Activated naive CD8-positive, alpha-beta T cell treated with anti-CD3 and anti-CD28 coated beads, Interleukin-2, amount 50 U/mL, for 24 hours (primary cell): ENCODE measurements at places on chromosomes 3 and 15.

DNA sequence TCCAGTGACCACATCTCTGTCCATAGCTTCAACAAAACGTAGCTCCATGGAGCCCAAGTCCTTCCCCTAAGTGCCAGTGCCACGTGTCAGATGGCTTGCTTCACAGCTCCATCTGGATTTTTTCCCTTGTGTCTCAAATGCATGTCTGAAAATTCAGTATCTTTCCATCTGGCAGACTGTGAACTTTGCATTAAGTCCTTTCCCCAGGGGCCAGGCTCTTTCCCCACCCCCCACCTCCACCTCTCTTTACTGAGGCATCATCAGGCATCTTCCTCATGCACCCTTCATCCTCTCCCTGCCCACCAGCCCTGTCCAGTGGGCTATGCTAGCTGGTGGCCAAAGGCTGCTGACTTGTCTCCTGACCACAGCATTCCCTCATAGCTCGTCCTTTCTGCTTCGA lies 53.7 kb downstream of the PDIA5 start:
- no peak for DNase-seq

DNA sequence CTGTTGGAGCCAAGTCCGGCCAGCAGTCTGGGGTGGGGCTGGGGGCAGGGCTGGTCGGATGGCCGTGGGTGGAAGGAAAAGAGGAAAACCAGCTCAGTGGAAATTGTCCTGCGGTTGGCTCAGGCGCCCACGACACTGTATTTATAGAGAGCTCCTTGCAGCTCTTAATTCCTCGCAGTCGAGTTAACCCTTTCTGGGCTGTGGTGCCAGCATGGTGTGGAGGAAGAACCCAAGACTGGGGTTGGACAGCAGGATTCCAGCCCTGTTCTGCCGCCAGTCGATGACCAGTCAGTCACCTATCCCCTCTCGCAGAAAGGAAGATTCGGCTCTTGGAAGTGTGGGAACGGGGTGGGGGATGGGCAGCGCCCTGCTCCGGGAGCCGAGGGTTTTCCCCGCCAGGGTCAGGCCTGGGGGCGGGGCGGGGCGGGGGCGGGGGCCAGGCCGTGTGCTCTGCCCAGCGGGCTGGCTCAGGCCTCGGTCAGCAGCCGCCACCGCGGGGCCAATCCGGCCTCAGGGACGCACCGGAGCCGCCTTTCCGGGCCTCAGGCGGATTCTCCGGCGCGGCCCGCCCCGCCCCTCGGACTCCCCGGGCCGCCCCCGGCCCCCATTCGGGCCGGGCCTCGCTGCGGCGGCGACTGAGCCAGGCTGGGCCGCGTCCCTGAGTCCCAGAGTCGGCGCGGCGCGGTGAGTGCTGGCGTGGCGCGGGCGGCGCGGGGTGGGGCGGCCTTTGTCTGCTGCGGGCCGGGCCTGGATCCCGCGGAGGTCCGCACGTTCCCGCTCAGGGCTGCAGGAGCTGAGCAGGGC lies at the start of gene CD276:
Gene CD276, plus strand, starts transcription at position 607 of the 804 bp plus-strand sequence. CDS start 15,257 bp downstream, outside the sequence.
- DNase-seq = peak; percentile 26

- no peak for DNase-seq
These were observed 394.1 kb upstream of the PROK2 start for GRCh38 chr3:72179107-72179464.

DNA sequence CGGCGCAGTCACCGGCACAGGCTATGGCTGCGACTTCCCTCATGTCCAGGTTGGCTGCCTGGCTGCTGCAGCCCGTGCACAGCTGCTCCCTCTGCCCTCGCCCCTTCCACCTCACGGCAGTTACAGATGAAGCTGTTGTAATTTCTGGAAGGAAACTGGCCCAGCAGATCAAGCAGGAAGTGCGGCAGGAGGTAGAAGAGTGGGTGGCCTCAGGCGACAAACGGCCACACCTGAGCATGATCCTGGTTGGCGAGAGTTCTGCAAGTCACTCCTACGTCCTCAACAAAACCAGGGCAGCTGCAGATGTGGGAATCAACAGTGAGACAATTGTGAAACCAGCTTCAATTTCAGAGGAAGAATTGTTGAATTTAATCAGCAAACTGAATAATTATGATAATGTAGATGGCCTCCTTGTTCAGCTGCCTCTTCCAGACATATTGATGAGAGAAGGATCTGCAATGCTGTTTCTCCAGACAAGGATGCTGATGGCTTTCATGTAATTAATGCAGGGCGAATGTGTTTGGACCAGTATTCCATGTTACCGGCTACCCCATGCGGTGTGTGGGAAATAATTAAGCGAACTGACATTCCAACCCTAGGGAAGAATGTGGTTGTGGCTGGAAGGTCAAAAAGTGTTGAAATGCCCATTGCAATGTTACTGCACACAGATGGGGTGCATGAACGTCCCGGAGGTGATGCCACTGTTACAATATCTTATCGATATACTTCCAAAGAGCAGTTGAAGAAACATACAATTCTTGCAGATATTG lies 13.2 kb upstream of the GNB4 start:
- DNase-seq = peak; percentile 4

DNA sequence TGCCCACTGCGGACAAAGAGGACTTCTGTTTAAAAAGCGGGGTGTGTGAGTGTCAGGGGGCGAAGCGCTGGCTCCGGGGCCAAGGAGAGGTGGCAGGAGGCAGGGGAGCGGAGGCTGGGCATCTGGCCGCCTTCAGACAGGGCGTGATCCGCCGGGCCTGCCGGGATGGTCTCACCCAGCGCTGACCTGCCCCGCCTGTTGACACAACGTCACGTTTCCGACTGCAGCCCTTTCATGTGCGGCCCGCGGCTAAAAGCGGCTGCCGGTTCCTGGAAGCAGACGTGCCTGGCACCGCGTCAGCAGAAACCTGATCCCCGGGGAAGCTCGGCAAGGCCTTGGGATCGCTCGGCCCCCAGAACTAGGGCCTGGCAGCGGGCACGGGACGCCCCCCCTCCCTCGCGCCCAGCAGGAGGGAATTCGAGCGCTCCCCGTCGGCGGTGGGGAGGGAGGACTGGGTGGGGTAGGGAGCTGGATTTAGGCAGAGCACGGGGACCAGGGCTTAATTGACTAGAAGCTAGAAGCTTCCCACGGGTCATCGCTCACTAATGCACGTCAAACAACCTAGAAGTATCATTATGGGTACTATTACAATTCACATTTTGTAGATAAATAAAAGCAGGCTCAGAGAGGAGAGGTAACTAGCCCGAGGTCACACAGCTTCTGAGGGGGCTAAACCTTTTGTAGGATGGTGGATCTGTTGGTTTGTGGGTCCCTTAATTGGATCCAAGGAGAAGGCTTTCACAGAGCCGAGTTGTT lies 7.7 kb downstream of the BHLHE40 start:
- DNase-seq = peak; percentile 86

DNA sequence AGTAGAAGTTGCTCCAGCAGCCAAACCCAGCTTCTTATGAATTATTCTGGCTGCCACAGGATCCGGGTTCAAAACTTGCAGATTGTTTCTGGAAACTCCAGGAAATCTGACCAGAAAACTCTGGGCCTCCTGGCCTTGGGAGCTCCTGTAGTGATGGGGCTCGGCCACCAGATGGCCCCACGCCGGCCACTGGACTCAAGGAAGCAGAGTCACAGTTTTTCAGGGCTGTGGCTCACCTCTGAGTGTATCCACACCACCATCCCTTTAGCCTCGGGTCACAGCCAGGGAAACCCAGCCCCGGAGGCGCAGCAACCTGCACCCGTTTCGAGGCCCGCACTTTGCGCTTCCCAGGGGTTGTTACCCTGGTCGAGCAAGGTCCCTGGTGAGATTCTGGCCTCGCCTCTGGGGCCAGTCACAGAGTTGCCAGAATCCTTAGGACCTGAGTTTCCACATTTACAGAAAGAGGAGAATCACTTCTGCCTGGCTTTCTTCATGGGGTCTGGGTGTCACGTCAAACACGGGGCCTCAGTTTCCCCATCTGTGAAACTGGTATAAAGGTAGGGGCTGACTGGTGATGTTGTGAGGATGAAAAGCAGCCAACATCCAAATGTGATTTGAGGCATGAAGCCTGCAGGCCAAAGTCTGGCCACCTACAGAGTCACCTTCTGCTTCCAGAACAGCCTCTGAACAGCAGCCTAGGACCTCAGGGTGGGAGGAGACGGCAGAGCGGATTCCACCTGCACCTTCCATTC lies 53.5 kb upstream of the LCTL start:
- DNase-seq = peak; percentile 58
